ENCODE measurements at places on chromosomes 13 and 19.

DNA sequence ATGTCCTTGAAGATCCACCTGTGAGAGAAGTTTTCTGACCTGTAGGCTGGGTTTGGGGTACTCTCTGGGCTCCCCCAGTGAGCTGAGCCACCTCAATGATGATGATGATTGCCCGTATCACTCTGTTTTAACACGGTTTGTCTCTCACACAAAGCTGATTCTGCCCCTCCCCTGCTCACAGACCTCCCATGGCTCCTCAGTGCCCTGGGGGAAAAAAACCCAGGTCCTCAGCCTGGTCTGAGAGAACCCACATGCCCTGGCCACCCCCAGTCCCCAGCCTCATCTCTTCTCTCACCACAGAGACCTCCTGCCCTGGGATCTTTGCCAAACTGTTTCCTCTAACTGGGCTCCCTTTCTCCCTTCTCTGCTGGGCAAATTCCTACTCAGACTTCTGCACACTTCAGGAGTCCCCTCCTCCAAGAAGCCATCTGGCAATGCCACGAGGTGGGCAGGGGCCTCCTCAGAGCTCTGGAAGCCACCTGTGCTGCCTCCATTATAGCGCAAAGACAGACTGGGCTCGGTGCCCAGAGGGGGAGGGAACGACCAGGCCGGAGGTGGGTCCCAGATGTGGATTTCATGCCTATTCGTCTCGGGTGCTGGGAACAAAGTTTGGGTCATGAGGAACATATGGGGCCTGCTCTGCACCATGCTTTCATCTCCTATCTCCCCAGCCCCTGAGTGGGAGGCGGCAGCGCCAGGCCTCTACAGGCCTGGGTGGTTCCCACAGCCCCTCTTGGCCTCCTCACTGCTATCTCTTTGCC is 8.5 kb upstream of the CA11 start:
- DNase-seq = no peak

DNA sequence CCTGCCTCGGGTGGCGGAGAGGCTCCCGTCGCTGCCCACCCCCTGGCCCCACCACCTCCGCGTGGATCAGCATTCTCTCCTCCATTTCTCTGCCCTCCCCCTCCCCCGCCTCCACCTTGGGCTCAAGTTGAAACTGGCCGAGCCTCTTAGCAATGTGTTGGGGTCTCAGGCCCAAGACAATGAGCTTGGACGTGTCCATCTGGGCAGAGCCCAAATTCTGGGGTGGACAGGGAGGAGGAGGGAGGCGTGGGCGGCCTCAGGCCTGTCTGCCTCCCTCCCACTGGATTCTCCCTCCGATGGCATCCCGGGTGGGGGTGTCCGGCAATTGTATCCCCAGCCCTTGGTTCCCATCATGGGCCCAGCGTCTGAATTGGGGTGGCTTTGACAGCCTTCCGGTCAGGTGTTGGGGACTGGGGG is 1.2 kb downstream of the CELF5 start:
- no peak for DNase-seq

DNA sequence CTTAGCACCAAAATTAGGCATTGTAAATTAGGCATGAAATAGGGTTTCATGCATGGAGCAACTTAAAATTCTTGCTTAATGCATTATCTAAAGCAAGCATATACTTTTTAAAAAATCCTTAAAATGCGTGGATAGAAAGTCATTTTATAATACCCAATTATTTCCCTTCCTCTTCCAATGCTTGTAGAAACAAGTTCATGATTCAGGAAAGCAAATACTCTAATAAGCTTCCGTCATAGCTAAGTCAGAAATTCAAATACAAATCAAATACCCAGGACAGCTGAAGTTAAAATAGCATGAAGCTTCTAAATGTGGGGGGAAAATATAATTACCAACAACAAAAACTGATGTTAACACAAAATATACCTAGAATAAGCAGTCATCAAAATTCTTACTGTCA is 89.1 kb downstream of the COL4A1 start:
- no peak for DNase-seq

GRCh38 chr19:42606660-42607351 is 12.1 kb upstream of the CEACAM8 start:
- DNase-seq = peak; percentile 16

DNA sequence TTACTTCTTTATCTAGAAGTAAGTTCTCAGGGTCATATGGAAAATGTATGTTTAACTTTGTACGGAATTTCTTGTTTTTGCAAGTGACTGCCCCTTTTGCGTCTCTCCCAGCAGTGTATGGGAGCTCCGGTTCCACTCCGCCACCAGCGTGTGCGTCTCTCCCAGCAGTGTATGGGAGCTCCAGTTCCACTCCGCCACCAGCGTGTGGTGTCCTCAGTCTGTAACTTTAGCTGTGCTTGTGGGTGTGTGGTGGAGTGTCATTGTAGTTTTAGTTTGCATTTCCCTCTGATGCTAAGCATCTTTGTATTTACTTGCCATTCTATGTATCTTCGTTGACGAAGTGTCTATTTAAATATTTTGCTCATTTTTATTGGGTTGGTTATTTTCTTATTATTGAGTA is 2.4 kb downstream of the CUL4A start:
- DNase-seq = no peak

GRCh38 chr13:48775285-48775684 is 121.6 kb downstream of the CYSLTR2 start:
- DNase-seq = no peak

DNA sequence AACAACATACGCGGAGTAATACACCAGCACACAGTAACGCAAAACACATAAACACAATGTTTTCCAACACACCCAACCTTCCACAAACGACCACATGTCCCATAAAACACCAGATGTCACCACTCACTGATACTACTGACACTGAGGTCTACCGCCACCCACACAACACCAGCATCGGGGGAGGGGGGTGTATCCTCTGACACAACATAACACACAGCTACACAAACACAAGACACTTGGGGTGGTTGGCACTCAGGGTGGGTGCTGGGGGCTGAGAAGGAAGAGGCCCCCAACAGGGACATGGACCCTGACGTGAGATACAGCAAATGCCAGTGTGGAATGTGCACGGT is 1.5 kb upstream of the KCNN4 start:
- no peak for DNase-seq
